ENCODE measurements at places on chromosomes 7 and 10.

DNA sequence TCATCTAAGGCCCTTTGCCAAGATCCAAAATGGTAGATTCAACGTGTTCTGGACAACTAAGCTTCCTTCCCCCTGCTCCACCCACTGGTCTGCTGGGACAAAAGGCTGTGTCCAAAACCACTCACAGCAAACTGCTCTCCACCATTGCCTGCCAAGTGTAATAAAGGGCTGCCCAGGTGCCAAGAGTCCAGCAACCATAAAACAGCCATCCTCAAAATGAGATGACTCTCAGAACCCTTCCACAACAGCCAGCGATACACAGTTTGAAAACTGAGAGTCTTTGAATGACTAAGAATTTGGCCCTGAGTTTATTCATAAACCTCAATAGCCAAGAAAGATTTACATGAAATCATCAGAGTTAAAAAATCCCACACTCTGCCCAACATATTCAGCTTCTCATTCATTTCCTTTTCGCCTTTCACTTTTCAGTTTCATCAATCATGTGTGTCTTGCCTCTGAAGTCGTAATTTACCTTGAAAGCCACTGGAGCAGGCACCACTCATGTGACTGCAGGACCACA lies 658.1 kb upstream of the MGMT start:
- DNase-seq = no peak

- DNase-seq = no peak
Observed at GRCh38 chr10:63578501-63578900, 57.3 kb downstream of the REEP3 start.

DNA sequence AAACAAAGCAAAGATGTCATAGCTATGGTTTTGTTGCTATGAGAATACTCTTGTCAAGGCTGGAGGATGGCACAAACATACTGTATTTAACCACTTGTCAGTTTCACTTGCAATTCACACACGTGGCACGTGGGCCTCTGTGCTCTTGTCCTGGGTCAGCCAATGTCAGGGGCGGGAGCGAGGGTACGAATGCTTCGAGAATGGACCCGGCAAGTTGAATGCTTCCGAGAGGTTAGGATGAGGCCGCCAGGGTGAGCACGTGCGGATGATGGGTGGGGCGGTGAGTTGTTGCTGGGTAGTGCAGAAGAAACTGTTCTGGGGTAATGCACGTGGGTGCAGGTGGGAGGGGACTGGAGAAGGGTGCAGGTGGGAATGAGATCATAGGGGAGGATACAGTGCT lies 10.4 kb upstream of the OCM2 start:
- no peak for DNase-seq

- DNase-seq = no peak
Observed at GRCh38 chr7:28178599-28178998, 2.0 kb downstream of the JAZF1 start.

- no peak for DNase-seq
Observed at GRCh38 chr7:87356448-87356847, 11.0 kb downstream of the CROT start.

GRCh38 chr10:17340144-17340829 lies 112.2 kb downstream of the VIM start:
- DNase-seq = no peak

DNA sequence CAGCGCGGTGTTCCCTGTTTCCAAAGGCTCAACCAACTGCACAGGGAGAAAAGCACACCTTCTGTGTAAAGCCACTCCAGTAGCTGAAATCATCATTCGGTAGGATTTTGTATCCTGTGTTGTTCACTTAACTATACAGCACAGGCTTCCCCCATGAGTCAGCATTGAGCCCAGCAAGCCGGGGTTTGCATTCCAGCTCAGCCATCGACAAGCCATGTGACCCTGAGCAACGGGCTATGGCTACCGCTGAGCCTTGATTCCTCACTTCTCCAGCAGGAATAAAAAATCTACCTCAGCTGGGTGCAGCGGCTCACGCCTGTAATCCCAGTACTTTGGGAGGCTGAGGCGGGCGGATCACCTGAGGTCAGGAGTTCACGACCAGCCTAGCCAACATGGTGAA lies 44.1 kb upstream of the ATP6V0A4 start:
- DNase-seq = no peak

DNA sequence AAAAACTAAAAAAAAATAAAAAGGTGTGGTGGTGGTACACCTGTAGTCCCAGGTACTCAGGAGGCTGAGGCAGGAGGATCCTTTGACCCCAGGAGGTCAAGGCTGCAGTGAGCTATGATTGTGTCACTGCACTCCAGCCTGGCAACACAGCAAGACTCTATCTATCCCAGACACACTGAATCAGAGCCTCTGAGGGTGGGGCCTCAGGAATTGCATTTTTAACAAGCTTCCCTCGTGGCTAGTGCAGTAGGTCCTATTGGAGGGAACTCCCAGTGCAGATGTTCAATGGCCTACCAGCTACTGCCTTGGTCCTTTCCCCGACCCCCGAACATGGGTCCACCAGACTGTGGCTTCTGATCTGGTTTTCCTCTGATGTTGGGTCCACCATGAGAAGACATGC lies 14.9 kb downstream of the STRA8 start:
- no peak for DNase-seq

DNA sequence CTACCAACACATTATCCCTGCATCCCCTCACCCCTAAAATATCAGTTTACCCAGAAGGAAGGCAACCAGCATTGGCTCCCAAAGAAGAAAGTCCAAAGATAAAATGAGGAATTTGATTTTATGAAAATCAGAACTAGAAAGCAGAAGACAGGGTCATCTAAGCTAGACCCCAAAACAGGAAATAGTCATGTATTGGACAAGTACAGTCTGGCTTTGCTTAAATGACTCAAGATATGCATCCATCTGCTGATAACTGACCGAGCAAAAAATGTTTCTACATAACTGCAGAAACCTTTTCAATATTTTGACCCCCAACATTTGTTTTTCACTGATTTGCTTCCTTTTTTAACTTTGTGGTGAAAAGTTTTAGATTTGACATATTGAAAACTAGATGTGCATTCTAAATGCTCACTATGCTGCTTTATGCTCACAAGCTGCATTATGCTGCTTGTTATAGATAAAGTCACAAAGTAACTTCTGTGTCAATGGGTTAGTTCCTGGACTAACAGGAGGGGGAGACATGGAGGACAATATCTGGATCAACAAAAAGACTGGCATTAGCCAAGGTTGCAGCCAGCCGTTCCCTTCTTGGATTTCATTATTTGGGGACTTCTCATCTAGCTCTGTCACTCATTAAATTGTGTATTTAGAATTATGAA lies 227.0 kb downstream of the INHBA start:
- DNase-seq = no peak

- no peak for DNase-seq
Observed at GRCh38 chr7:11336432-11336831, 362.8 kb downstream of the PHF14 start.

DNA sequence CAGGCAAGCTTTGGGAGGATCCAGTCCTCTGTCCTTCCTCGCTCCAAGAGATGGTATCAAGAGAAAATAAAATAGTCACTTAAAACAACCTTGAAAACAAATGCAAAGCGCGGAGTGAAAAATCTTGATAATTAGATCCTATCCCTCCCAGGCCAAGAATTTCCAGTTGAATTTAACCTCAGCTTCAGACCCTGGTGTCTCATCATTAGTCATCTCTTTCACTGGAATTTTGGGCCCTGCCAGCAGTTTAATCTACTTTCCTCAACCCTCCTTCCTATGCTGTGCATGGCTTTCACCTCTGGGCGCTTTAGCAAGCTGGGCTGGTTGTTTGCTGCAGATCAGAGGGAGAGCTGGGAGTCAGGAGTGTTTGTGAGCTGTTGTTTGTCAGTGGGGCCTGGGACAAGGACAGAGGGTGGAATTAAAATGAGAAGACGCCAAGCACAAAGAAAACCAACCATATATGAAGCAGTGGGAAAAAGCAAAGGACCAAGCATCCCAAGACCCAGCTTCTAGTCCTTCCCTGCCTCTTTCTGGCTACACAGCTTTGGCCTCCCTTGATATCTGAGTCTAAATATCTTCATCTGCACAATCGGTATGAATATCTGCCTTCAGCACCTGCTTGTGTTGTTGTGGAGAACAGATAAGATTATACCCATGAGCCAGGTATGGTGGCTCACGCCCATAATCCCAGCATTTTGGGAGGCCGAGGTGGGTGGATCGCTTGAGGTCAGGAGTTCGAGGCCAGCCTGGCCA lies 13.5 kb downstream of the MYOF start:
- no peak for DNase-seq

DNA sequence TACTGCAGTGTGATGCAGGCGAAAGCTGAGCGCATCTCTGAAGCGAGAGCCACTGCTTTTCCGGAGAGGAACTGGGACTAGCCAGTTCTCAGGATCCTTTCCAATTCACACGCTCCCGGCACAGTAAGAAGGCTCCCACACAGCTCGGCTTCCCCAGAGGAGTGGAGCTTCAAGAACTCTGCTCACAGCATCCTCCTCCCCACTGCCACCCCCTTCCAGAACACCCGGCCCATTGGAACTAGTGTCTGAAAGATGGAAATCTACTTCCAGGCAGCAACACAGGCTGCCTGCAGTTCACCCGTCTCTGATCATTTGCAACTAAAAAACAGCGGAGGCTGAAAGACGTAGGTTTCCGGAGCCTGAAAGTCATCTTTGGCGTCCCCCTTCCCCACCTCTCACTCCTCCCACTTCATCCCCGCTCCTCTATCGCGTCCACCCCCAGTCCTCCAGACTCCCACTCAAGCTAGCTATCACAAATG lies at the start of gene DGKB:
TSS of gene DGKB (minus strand) at position 163 of the 479 bp plus-strand sequence.
- DNase-seq = no peak

- DNase-seq = no peak
Observed at GRCh38 chr7:66152371-66153191, 37.9 kb downstream of the CRCP start.

DNA sequence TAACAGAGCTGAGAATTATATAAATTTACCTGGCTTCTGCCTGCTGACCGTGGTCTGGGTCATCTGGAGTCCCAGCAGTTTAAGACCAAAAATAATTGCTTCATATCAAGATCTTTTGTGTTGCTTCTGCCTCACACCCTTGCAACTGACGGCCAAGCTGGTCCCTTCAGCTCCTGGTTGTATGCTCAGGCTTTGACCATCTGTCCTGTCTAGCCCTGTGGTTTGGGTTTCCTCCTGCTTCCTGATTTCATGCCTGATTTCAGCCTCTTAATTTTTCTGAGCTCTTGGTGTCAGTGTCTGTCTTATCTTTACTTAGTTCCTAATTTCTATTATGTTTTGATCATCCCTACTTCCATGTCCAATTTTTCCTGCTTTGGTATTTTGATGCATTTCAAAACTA lies 87.9 kb upstream of the PLXDC2 start:
- no peak for DNase-seq

DNA sequence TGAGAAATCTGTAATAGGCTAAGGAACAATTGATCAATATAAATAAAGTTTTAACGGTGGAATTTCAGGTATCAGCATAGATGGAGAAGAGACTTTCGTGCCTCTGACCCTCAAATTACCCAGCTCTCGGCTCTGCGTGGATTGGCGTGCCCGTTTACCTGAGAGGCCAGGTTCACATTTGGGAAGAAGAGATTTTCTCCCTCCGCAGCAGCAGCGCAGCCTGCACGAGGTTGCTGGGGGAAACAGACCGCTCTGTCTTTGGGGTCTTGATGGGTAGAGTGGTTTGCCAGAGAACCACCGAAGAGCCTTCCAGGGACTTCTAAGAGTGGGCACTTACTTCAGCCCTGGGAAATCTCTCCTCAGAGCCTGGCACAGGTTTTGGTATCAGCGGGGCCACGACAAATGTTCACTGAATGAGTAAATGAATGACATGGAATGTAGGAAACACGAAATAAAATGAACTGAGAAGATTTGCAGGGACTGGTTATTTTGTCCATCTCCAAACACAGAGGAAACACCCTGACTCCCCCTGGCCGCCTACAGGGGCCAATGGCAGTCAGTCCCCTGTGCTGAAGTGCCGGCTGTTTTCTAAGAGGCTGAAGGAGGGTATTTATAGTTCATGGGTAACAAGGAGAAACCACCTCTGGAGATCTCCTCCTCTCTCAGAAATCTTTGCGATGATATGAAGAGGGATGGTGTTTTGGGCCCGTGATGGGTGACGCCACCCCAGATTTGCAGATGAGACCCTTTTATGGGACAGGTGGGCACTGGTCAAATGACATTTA lies 338.5 kb downstream of the ADARB2 start:
- DNase-seq = no peak

DNA sequence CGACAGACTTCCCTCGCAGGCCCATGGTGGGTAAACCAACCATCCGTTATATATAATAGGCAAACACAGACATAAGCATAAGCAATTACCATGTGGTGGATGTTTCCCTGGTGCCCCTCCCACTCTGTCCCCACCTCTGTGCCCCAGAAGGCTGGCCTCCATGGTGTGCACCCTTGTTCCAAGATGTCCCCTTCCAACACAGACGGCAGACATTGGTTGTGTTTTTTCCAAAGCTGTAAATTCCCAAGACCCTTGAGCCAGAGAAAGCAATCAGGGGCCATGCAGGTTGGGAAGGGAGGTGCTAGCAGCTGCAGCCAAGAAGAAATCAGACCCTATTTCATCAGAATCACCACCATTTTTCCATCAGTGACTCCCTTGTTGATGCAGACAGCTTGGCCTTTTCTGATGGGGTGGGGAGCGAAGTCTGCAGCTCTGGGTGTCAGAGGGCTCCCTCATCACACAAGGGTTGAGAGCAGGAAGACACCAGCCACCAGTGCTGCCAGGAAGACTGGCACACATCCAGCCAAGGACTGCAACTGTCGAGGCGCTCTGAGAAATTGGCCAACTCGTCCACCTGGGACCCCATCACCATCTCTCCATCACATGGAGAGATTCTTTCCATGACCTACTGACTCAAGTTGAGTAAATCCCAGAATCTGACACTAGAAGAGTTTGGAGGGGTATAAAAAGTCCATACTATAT lies 86.8 kb upstream of the CHST15 start:
- DNase-seq = no peak

DNA sequence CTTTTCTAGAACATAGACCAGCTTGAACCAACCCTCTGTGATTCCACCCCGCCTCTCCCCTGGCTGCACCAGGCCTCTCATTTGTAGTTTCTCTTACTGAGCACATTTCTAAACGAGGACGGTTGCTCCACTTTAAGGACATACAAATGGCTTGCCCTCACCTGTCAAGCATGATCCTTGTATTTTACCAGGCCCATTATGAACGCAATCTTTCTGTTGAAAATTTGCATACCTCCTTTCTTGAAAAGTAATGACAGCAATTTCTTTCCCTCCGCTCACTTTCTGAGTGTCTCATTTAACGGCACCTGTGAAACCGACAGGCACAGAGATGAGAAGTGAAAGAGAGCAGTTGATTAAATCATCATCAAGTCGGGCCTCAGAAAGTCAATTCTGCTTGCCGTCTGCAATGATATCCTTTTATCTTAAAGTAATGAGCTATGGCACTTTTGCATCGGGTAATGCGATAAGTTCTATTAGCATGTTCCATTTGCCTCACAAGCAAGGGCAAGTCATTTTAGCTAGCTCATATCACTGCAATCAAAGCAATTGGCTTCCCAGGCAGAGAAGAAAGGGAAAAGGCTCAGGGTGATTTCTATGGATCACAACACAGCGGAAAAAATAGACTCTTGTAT lies 705.6 kb upstream of the GALNT17 start:
- DNase-seq = no peak

- no peak for DNase-seq
Observed at GRCh38 chr10:77091597-77092165, 545.9 kb downstream of the KCNMA1 start.

GRCh38 chr7:108596560-108596959 lies 26.9 kb downstream of the DNAJB9 start:
- no peak for DNase-seq

All from CD4-positive, alpha-beta T cell treated with Interleukin-4 for 4 hours (primary cell).